Ammon's horn (tissue), 1 donor: ENCODE measurements at places on chromosomes 4 and X.

DNA sequence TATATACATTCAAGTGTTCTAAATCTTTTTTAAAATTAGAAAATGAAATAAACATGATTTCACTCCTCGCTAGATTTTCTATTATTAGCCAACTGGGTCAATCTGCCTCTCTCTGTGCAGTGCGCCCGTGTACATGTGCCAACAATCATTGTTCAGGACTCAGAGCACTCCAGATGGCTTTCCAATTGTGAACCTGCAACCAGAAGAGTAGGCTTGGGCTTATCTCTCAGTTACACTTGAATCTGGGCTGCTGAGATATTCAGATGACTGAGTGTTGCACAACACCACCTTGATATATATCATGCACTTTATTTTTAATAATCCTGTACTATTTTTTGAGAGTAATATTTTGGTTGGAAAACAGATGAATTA lies 184.0 kb upstream of the FSTL5 start:
- peak; percentile 68 for DNase-seq

DNA sequence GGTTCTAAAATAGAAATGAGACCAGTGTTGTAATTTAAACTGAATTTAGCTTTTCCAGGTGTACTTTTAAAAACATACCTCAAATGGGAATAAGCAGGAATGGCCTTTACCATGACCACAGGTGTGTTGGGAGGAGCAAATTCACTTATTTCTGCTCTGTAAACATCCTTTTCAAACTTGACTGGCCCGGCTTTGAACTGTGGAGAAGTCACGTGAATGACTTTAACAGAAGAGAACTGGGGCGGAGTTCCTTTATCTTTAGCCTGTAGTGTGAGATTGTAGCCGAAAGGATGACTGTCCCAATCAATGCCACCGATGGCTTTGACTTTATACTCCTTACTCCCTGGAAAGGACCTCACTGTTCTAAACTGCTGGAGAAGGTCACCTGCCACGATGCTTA lies 15.1 kb downstream of the FAT1 start:
- no peak for DNase-seq

DNA sequence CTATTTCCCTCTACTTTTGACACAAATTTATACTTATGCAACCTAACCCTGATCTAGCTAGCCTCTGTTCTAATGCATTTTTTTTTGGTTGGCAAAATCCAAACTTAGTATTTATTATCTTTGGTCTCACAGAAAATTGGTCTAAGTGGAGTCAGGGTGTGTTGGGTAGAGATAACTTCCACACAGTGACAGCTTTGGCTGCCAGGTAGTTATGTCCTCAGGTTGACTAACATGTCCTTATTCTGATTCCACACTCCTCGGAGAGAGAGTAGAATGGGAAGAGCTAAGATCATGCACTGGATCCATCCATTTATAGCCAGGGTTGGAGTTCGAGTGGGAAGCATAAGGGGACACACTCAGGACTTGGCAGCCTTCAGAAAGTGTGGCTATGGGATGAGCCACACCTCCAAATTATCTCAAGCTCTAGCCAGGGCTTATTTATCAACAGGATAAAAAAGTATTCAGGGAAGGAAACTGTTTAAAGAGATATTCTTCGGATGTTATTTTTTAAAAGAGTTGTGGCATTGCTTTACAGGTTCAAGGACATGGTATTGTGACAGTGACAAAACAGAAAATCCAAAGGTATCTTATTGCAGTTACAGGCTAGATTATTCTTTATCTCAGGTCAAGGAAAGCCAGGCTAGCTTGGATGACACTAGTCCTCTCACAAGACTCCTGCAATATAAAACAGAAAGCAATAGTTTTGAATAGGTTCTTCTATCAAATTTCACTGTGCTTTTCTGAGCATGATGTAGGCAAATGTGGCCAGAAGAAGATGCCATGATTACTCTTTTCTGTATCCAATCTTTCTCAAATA lies 51.5 kb downstream of the NPY1R start:
- no peak for DNase-seq

GRCh38 chr4:99845708-99846469 lies 29.3 kb downstream of the DAPP1 start:
- no peak for DNase-seq

- DNase-seq: no peak
Observed at GRCh38 chr4:31375936-31376335, 655.8 kb downstream of the PCDH7 start.
